A549 treated with Mapracorat at 1 μM for 4 hours (cell line): ENCODE measurements at places on chromosomes 5 and 9. TPM values are rescaled to one million over a fixed set of nuclear protein-coding genes. Genes with fewer than 3 reads are reported as not detected.

The SLC6A19 gene
- 0.13 to 0.22 TPM (median 0.19 TPM) in 5 replicates for total RNA-seq

The SHC3 gene
- total RNA-seq = 0.19 to 0.64 TPM (median 0.44 TPM) in 5 replicates

The CDO1 gene
- not detected in 5 replicates for total RNA-seq

The FOXD4L4 gene
- total RNA-seq = 0.08 TPM in 1 of 5 replicates, not detected in the others

The LCN1 gene
- total RNA-seq = not detected in 5 replicates

The ZNF462 gene
- total RNA-seq = 3.5 to 4.4 TPM (median 4.2 TPM) in 5 replicates

The WDR38 gene
- total RNA-seq = 0.11 to 0.15 TPM (median 0.13 TPM) in 4 of 5 replicates, not detected in the other

The ACER2 gene
- total RNA-seq = 2.0 to 3.1 TPM (median 2.9 TPM) in 5 replicates

The SIT1 gene
- total RNA-seq = not detected in 5 replicates

The ENG gene
- 0.07 to 0.15 TPM (median 0.10 TPM) in 5 replicates for total RNA-seq

The PCDHB11 gene
- total RNA-seq = 0.05 to 0.08 TPM (median 0.08 TPM) in 4 of 5 replicates, not detected in the other

The OSMR gene
- total RNA-seq = 50.3 to 72.5 TPM (median 65.5 TPM) in 5 replicates

The DMAC1 gene
- 28.0 to 82.5 TPM (median 73.4 TPM) in 5 replicates for total RNA-seq

The PDCD1LG2 gene
- total RNA-seq = 0.16 to 0.29 TPM (median 0.19 TPM) in 5 replicates

The PFN3 gene
- total RNA-seq = not detected in 5 replicates

The MZB1 gene
- 0.29 TPM in 1 of 5 replicates, not detected in the others for total RNA-seq

The MVB12B gene
- total RNA-seq = 6.4 to 7.7 TPM (median 7.3 TPM) in 5 replicates

The LCN9 gene
- total RNA-seq = not detected in 5 replicates

The INSL6 gene
- total RNA-seq = not detected in 5 replicates

The SPATA31D4 gene
- not detected in 5 replicates for total RNA-seq

The EIF4E1B gene
- not detected in 5 replicates for total RNA-seq

The AQP7 gene
- 0.27 to 0.59 TPM (median 0.34 TPM) in 5 replicates for total RNA-seq

The TNC gene
- 0.43 to 1.2 TPM (median 0.69 TPM) in 5 replicates for total RNA-seq

The GRM6 gene
- not detected in 5 replicates for total RNA-seq

The SLC46A2 gene
- total RNA-seq = not detected in 5 replicates

The CD14 gene
- 3.4 to 4.7 TPM (median 4.3 TPM) in 5 replicates for total RNA-seq

The YTHDC2 gene
- 6.1 to 7.8 TPM (median 7.4 TPM) in 5 replicates for total RNA-seq
